NCI-H1092 treated with DMSO at 0.1 percent for 48 hours (cell line): ENCODE measurements at places on chromosomes 6 and 20.

DNA sequence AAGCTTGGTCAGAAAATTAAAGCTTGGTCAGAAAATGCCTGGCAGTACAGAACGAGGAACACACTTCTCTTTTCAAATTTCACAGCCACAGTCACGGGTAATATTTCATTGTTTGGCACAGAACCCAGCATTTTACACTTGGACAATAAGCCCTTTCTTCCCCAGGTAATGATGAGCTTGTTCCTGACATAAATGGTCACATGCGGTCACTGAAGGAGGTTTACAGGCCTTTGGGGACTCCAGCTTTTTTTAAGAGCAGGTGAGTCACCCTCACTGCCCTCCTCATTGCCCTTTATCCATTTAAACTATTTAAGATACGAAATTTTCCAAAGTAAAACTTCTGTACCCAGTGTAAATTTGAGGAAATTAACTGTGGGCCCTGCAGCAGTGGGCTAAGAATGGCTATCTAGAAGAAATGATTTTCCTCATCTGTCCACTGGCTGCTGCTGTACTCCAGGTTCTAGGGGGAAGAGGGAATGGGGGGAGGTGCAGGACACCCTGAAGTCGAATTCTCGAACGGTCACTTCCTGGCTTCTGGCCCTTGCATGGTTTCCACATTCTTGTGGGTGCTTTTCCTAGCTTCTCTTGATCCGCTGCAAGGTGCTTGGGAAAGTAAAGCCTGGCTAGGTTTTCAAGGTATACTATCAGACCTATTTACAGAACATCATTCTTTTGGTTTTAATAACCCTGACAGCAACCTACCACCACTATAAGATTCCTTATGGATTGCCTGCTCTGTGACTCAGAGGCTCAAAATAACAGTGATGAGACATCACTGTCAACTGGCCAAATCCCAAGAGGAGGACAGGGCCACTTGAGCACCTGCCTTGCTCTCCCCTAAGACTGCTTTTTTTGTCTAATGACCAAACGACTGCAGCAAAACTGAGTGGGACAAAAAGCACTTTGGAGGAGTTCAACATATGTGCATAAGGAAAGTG, 75.8 kb downstream of the PREP start:
- DNase-seq = peak; percentile 83

GRCh38 chr6:88490908-88491264, 324.7 kb upstream of the CNR1 start:
- no peak for DNase-seq

GRCh38 chr6:21914121-21914973, 320.8 kb downstream of the SOX4 start:
- no peak for DNase-seq

DNA sequence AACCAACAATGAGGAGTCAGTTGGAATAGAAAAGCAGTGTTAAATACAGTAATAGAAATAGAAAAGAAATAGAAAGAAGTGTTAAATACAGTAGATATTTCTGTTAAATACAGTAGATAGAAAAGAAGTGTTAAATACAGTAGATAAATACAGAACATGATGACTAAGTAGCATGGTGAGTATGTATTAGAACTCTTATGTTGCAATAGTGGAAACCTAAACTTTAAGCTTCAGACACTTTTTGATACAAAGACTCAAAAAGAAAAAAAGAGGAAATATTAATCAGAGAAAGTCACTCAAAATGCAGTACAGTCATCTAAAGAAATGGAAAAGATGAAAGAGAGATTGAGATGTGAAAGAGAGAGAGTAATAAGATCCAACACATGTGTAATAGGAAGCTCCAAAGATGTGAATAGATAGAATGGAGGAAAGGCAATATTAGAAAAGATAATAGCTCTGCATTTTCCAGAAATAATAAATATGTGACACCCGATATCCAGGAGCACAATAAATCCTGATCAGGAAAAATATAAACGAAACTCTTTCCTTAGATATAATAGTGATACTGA, 131.5 kb upstream of the KCNK16 start:
- DNase-seq = no peak

DNA sequence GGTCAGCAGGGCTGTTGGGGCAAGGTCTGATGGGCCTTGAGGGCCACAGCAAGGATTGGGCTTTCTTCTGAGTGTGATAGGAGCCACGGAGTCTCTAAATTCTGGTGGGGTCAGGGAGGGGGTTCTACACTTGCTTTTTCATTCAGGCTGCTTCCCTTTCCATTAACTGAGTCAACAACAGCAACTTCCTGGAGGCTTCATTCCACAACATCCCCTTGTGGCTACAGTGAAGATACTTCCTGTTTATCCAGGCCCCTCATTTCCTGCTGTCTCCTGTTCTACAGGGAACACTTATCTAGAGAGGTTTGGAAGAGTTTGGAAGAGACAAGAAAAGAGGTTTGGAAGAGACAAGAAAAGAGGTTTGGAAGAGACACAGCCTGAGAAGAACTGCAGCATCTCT, 144.8 kb upstream of the ENPP5 start:
- no peak for DNase-seq

DNA sequence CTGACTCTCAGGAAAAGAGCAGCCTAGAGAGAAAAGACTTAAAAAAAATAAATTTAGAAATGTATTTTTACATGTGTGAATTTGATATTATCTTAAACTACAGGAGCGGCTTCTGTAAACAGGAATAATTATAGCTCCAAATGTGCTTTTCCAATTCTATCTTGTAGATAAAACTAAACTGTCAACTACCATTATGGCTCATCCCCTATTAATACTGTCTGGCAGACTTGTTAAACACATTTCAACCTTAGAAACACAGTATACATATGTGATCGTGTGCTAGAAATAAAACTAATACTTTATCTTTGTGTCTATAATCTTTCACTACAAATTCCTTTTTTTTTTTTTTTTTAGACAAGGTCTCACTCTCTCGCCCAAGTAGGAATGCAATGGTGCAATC, 75.8 kb downstream of the CNKSR3 start:
- no peak for DNase-seq

GRCh38 chr20:61123751-61124368, 128.2 kb upstream of the CDH4 start:
- no peak for DNase-seq

DNA sequence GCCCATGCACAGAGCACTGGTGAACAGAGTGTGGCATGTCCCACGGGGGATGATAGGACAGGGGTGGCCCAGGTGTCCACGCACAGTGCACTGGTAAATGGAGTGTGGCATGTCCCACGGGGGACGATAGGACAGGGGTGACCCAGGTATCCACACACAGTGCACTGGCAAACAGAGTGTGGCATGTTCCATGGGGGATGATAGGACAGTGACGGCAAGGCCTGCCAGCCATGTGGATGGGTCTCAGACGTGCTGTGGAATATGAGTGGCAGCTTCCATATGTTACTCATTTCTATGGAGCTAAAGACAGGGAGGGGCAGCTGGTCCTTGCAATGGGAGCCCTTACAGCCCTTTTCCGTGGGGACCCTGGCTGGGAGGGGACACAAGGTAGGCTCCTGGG, 168.7 kb downstream of the CDH4 start:
- DNase-seq = no peak

GRCh38 chr6:165701564-165702354, 38.7 kb upstream of the PDE10A start:
- no peak for DNase-seq

DNA sequence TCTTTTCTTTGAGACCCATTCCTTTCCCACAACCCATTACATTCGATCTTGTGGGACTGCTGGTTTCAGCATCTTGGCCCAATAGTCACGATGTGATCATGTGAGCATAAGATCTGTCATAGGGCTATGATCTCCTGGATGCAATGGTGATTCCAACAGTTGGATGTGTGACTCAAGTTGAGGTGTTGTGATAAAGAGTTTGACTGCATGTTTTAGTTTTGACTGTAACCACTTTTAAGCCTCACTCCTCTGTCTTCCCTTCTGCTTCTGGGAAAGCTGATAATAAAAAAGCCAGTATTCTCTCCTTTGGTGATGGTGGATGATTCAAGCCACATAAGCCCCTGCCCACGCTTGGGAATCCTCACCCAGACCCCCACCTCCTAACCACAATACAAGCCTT, 117.0 kb upstream of the ASCC3 start:
- no peak for DNase-seq

GRCh38 chr6:41780551-41781365, at the start of gene PRICKLE4:
Gene PRICKLE4, plus strand, starts transcription at chr6:41780782. Its CDS starts 2,692 bp downstream, at chr6:41783474.
- DNase-seq = no peak

DNA sequence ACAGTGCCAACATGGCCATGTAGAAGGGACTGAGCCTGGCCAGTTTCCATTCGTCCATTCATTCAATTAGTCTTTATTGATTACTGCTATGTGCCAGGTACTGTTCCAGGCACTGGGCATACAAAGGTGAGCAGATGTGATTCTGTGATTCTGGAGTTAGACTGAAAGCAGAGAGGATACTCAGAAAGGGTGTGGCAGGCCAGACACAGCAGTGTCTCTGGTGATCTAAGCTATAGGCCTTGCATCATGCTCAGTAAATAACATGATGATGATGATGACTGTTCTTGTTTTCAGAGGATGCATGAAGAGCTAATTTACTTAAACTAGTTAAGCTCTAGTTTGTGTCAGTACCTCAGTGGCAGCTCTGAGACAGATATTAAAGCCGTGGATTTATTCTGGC, 31.4 kb upstream of the FUCA2 start:
- DNase-seq = no peak

DNA sequence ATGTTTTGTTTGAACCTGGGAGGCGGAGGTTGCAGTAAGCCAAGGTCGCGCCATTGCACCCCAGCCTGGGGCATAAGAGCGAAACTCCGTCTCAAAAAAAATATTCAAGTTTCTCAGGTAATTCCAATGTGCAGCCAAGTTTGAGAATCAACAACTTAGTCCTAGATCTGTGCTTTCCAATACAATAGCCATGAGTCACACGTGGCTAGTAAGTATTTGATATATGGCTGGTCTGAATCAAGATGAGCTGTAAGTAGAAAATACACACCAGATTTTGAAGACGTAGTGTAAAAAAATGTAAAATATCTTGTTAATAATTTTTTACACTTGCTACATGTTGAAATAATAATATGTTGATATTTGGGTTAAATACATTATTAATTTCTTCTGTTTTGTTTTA, 35.0 kb upstream of the BTBD3 start:
- no peak for DNase-seq

DNA sequence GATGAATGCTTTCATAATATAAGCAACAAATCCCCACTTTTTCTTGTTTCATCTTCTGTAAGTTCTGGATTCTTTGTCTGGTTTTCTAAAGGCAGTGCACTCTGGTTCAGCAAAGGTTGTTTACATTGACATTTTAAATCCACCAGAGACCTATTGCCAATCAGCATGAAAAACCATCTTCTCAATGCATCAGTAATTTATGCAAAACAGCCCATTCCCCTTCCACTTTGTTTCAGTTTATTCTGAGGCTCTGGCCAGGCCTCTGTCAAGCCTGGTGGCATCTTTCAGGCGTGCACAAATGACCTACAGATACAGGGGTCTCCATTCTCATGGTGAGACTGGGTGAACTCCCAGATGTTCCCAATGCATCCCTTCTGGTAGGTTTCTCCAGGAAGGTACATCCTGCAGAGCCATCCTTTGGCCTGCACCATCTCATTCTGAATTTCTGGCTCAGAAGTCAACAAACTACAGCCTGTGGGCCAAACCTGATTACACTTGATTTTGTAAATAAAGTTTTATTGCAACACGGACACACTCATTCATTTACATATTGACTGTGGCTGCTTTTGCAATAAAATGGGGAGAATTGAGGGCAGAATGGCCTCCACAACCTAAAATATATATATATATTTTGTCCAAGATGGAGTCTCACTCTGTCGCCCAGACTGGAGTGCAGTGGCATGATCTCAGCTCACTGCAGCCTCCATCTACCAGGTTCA, 405.4 kb downstream of the PREX1 start:
- DNase-seq = no peak

DNA sequence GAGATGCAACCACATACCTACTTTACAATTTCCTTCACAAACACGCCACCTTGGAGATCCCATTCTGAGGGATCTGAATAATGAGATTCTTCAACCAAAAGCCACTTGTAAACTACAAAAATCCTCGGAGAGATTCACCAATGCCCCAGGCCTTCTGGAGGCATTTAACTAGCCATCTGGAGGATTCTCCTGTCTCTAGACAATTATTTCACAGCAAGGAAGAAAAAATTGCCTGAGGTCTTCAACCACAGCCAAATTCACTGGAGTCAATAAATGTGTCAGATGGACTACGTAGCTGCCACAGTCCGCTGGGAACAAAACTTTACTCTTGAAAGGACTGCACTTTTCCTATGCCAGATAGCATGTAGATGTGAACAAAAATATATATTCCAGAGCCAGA, 19.0 kb upstream of the DCDC2 start:
- no peak for DNase-seq

DNA sequence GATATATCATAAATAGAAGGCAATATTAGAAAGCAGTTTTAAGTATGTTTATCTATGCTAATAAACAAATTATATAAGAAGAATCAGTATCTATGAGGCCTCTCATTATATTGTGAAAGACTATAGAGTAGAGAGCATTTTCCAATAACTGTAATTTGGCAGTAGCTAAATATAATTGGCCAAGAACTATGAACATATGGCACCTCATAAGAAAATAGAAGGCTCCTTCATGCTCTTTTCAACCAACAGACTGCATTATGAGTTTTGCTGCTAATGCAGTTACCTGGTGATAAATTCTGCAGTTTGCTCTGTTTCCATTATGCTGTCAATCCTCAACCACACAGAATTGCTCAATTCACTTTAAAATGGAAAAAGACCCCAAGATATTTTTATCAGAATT, 221.1 kb downstream of the KHDC1L start:
- DNase-seq = no peak

DNA sequence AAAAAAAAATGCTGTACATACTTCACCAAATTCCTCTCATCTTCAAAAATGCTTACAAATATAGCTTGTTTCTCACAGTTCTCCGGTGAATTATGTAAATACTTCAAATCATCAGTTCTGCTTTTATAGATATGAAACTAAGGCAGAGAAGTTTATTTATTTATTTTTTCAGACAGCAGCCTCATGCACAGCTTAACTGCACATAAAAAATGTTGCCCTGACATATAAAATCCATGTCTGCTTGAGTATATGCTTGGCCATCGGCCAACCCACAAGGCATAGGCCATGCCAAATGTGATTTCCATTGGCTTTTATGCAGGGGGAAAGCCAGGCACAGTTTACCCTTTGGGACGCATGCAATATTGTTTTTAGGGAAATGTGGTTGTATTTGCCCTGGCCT, 57.3 kb upstream of the PHACTR2 start:
- DNase-seq = peak; percentile 0

DNA sequence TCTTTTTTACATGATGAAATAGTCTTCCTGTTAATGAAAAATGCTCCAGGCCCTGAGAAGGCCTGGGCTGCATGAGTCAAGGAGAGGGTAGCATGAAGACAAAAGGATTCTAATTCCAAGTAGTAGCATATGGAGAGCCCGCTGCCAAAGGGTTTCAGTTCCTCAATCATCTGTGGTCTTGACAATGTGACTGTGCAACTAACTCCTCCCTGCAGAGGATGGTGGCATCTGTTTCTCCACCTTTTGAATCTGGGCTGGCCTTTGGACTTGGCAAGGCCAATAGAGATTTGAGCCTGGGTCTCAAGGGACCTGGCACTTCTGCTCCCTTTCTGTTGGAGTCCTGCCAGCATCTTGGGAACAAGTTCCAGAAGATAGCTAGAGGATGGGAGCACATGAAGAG, 35.1 kb upstream of the ANKEF1 start:
- no peak for DNase-seq

- DNase-seq = no peak
Measured at GRCh38 chr6:156688620-156688971, 88.6 kb upstream of the ARID1B start.
